ENCODE measurements at places on chromosomes 13 and 19.

DNA sequence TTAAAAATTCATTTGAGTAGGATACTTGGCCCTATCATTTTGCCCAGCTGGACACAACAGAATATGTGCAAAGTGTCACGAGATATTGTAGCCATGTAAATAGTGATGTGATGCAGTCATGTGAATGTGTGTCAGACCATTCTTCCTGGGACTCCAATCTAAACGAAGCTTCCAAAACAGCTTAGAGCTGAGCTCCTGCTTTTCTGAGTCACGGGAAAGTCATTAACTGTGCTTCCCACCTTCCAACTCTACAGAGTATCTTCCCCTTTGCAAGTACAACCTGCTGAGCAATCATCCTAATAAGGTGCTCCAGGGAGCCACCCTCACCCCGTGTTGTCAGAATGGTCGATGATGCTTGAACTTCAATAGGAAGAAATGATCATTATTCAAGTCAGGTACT lies 294.7 kb downstream of the MYO16 start:
- DNase-seq = no peak

- no peak for DNase-seq
These were observed 238.7 kb downstream of the EFNB2 start for GRCh38 chr13:106296723-106297122.

DNA sequence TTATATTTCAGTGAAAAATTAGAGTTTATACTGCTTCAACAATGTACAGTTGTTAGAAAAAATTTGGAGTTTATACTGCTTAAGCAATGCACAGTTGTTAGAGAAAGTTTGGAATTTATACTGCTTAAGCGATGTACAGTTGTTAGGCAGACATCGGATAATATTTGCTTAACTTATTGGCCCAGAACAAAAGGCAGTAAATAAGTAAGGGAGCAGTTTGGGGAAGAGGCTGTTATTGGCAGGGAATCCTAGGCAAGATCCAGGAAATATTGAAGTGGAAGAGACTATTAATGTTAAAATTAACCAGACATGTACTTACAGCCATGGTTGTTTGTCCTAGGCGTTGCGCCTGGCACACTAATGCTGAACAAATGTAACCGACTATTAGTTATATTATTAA lies 166.9 kb downstream of the GPC5 start:
- DNase-seq = no peak

- peak; percentile 10 for DNase-seq
These were observed 2.2 kb downstream of the NAXD start for GRCh38 chr13:110617321-110618072.

DNA sequence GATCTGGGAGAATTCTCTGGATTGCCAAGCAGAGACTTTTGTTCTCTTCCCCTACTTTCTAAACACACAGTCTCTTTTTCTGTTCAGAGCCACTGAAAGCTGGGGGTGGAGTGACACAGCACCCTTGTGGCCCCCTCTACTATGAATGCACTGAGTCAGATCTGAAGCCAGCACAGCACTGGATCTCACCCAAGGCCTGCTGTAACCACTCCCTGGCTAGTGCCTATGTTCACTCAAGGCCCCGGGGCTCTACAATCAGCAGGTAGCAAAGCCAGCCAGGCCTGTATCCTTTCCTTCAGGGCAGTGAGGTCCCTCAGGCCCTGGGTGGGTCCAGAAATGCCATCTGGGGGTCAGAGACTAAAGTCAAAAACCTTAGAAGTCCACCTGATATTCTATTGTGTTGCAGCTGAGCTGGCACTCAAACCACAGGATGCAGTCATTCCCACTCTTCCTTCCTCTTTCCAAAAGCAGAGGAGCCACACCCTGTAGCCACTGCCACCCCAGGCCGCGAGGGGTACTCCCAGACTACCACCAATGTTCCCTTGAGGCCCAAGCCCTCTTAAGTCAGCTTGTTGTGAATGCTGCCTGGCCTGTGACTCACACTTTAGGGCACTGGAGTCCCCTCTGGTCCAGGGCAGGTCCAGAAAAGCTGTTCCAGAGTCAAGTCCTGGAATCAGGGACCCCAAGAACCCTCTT lies 110.1 kb upstream of the RXFP2 start:
- DNase-seq = peak; percentile 28

DNA sequence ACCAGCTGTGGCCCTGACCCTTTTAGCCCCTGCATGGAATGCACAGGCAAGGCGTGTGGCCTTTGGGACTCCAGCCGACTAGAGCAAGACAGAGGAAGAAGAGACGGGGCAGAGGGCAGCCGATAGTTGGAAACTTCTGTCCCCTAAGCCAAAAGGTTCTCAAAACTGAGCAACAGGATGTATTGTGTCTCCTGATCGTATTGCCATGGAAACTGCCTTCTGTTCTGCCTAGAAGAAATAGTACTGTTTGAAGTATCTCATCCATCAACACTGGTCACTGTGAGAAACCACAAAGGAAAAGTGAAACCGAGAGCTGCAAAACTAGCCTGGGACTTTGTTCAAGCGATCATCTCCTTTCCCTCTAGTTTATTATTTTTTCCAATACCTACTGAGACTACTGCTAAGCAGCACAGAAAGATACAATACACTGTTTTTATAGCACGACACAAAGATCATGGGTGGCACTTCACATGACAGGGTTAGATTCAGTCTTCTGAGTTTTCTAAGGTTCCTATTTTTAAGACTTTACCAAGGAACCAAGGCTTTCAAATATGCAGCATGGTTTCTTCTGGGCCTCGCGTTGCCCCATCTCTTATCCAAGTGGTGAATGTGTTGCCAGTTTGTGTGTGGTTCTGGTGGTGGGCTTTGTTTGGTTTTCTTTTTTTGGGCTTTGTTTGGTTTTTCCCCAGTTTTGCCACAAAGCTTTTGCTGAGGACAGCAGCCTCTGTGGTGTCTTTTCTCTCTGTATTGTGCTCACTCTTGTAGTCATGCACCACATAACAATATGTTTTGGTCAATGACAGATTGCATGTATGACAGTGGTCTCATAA lies 49.3 kb upstream of the GPR183 start:
- no peak for DNase-seq

- no peak for DNase-seq
These were observed 21.0 kb upstream of the DPP9 start for GRCh38 chr19:4744451-4745174.

GRCh38 chr19:18483119-18483890 lies 38.6 kb downstream of the ELL start:
- no peak for DNase-seq

DNA sequence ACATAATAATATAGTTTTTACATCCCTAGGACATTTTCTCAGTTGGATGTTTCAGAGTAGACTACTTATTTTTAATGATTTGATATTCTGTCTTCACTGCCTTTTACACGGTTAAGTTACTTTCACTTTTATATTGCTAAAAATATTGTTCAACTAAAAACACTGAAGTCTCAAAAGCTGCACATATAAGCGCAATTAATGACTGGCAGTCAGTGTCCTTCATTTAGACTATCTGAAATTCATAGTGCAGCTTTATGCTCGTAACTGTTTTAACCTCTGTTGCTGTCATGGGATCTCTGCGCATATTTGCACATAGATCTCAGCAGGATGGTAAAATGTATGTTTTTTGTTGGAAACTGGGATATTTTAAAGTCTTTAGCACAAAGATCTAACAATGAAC lies 864.3 kb downstream of the SLITRK6 start:
- no peak for DNase-seq

DNA sequence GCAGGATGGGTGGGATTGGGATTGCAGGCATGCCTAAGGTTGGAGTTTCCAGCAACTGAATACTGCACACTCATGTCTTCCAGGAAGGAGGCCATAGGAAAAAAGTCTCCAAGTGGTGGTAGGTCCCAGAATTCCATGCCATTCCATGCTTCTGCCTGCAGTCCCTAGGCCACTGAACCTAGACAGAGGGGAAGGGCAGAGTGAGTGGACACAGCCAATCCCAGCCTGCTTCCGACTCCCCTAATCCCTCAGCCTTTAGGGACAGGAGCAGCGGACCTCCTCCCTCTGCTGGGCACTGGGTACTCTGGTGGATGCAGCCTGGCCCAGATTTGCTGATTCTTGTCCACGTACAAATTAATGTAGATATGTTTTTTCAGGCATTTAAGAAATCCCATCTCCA lies 17.0 kb downstream of the VSTM2B start:
- DNase-seq = no peak

DNA sequence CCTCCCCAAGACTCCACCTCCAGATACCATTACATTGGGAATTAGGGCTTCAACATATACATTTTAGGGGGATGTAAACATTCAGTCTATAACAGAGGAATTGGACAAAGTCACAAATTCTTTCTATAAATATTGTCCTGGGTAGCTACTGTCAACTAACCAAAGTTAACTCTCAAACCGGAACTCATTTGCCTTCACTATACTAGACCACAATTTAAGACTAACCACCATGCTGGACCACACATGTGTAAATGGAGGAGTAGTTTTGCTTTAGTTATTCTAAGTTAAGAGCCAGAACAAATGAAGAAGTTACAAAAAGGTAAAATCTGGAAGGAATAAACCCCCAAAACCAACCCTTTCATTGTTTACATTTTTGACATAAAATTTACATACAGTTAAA lies 222.8 kb downstream of the NDFIP2 start:
- DNase-seq = no peak

DNA sequence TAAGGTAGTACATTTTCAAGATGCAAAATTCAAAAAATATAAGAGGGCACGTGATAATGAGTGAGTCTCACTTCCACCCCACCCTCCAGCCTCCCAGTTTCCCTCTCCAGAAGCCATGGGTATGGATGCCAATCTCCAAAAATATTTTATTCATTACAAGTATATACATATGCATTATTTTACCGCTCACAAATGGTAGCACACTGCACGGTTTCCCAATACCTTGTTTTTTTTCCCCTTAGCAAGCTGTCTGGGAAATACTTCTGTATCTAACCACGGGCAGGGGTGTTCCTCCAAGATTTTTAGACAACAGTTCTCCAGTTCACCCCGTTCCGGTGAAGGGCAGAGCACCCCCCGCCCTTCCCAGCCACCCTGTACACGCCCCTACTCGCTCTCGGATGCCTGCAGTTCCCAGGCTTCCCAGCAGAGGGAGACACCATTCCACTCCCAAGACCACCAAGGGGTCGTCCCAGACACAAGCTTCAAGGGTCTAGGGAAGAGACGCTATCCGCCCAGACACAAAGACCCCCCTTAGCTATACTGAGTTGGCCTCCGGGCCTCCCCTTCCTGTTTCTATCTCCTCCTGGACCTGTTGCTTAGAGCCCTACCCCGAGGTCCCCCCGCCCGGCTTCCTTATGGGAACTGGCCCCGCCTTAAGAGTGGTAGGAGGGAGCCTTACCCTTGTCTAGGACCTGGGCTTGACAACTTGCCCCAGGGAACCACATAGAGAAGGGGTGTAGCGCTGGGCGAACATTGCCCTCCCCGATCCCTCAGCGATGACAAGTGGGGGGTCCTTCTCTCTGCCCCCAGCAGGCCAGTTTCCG lies 1.1 kb upstream of the FXYD3 start:
- no peak for DNase-seq

DNA sequence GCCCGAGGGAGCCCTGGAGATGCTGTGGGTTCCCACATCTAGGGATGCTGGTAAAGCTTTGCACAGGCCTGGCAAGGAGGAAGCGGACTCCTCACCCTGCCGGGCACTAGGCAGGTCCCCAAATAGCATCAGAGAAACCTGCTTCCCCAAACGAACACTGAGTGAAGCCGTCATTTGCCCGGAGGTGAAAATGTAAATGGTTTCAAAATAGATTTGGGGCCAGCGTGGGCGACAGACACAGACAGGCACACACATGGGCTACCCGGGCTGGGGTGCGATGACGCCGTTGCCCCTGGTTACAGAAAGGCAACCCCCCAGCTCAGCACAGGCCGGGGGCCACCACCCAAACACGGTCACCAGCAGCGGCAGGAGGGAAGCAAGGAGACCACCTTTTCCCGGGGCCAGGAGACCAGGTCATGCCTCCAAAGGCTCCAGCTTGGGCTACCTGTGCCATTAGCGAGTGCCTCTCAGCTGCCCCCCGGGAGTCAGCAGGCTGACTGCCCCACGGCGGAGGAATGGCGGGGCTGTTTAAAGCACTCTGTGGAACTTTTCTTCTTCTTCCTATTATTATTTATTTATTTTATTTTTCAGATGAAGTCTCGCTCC lies 47.5 kb upstream of the NDUFS7 start:
- no peak for DNase-seq

DNA sequence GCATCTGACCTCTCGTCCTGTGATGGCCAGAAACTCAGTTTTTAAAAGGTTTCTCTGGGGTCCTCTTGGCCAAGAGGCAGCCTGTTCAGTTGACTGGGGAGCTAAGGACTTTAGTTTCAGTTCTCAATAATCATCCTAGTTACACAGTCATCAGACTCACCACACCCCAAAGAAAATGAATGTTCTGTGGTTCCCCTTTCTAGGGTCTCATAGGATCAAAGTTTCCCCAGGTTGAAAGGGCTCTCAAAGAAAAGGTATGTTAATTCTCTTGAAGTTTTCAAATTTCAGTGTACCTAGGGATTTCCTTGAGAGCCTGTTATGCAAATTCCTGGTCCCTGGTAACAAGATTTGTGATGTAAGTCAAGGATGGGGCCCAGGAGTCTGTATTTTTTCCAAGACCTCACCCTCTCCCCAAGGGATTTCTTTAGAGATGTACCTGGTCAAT lies 94.9 kb downstream of the FAM216B start:
- DNase-seq = no peak

DNA sequence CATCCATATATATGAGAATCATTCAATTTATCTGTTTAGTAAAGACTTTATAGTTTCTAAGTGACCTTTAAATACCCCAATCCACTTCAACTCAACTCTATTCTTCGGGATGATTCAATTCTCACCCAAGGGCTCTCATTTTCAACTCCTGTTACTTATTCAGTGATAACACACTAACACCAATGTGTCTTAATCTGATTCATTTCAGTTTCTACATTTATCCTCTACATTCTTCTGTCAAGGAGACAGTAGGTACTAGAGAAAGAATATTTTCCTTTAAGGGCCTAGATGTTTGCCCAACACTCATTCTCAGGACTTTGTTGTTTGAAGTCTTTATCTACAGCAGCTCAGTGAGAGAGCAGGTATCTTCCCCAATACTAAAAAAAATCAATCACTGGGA lies 7.1 kb downstream of the ARGLU1 start:
- DNase-seq = no peak

DNA sequence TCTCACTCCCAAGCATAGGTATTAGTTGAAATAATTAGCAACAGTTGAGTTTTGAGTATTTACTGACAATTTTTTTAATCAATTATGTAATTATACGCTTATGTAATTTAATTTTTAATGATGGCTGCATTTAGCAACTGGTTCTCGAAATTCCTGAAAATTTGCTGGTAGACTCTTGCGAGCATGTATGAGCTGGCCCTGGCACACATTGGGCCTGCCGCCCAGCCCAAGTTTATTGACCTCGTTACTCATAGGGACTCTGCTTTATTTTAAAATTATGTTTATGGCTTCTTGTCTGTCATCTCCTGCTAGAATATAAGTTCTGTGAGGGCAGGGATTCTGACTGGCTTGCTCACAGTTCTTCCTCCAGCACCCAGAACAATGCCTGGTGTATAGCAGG lies 6.7 kb downstream of the KLK14 start:
- DNase-seq = no peak

DNA sequence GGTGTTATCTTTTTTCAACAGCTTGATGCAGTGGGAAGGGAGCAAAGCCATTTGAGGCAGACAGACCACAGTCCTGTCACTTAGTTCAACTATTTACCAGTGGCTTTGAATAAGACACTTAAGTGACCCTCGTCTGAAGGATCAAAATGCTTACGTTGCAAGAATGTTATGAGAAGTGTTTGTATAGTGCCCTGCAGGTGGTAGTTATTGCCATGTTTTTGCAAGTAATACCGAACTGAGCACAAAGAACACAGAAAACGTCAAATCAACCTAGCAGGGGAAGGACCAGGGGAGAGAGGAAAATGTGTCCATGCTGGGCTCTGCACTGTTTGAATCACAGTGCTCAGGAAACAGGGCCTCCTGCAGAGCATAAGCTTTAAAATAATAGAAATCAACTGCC lies 2.8 kb downstream of the SOHLH2 start:
- DNase-seq = no peak
